Lower leg skin (tissue), 4 donors: ENCODE measurements at places on chromosomes 12 and 14. TPM values are rescaled to one million over a fixed set of nuclear protein-coding genes. Genes with fewer than 3 reads are reported as not detected.

Gene BDKRB2
- 8.4 TPM for total RNA-seq

Gene C1QL4
- total RNA-seq, result 2.5 TPM

- DNase-seq, result no peak
Observed at GRCh38 chr14:45972416-45972815, 679.2 kb downstream of the RPL10L start.

DNA sequence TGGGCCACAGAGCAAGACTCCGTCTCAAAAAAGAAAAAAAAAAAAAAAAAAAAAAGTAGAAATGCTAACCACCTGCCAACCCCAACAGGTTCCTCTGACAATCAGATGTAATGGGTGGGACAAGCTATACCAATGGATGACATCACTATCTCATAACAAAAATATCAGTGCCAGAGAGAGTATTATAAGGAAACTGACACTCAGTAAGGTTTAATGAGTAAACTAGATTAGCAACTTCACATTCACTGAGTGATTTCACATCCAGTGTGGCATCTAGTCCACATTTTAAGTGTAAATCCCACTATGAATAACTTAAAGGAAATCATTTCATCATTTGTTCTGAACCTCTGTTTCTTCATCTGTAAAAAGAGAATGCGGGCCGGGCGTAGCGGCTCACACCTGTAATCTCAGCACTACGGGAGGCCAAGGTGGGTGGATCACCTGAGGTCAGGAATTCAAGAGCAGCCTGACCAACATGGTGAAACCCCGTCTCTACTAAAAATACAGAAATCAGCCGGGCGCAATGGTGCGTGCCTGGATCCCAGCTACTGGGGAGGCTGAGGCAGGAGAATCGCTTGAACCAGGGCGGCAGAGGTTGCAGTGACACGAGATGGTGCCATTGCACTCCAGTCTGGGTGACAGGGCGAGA, 1.8 kb downstream of the SART3 start:
- no peak for DNase-seq

DNA sequence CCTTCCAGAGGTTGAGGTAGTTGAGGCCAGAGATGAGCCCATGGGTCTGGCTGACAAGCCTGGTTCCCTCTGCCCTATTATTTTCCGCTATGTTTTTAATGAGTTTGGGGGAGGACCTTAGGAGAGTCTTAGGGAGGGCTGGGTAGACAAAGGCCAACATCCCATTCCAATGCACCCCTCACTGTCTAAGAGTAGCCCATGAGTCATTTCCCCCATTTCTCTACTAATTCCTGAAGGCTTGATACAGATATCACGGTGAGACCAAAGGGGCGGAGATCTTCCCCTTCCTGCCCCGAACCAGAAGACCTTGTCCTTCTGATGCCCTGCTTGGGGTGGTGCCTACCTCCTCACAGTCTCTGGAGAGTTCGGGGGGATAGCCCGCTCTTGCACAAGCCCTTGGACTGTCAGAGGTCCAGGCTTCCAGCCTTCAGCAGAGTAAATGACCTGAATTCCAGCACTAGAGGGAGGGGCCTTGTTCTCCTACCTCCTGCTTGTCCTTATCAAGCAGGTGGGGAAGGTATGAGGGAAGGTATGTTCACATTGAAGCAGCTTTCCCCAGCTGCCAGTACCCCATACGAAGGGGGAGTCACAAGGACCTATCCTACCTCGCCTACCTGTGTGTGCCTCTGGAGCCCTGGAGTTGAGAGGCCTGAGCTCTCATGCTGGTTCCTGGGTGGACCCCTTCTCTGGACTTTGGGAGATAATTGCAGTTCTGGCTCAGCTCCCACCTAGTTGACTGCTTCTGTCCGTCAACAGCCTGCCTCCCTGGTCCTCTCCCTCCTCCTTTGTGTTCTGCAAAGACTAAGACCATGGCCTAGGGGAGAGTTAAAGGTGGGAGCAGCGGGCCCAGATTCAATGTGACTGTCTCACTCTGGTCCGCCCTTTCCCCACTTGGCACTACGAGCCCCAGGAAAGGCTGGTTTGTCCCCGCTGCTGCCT, 3.7 kb downstream of the PSMB11 start:
- DNase-seq, result no peak

Gene NRXN3
- 1.7 TPM for total RNA-seq

Gene SYNDIG1L
- 0.13 TPM for total RNA-seq

- DNase-seq, result no peak
Observed at GRCh38 chr12:65840793-65841670, 16.7 kb downstream of the HMGA2 start.

- DNase-seq, result no peak
Observed at GRCh38 chr12:139585-139984, 73.0 kb downstream of the IQSEC3 start.

Gene OR6C70
- total RNA-seq, result not detected

Gene ART4
- total RNA-seq, result 0.42 TPM

Gene HNF1A
- 0.23 TPM for total RNA-seq

Gene HCAR3
- 3.5 TPM for total RNA-seq

Gene PSMD9
- total RNA-seq, result 67.9 TPM

DNA sequence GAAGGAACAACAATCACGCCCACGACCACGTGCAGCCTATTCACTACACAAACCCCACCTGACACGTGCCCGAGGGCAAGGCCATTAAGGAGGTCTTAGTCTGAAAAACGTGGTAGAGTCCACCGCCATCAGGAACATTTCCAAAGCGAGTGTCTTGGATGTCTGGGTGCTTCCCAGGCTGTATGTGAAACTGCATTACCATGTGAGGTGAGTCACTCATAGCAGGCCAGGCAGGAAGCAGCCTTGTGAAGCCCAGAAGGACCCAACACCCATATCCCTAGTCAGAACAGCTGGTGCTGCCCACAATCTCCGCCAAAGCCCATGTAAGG, 3.3 kb upstream of the KRT79 start:
- DNase-seq, result no peak

GRCh38 chr12:120711411-120711810, 1.2 kb downstream of the UNC119B start:
- DNase-seq, result no peak

DNA sequence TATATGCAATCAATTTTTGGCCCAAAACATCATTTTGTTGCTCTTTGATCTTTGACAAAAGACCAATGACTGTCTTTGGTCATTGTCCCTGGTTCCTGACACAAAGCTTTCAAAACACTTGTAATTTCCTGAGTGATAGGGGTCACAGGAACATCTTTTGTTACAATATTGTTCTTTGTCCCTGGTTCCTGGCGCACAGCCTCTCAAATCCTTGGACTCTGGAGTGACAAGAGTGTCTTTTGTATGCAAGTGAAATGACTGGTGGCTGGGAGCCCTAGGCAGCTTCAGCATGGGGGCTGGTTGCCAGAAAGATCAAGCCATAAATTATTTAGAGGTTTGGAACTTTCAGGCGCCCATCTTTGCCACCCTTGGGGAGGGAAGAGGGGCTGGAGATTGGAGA, 53.9 kb downstream of the DNAH10 start:
- no peak for DNase-seq

- DNase-seq, result no peak
Observed at GRCh38 chr12:100799770-100800169, 5.2 kb downstream of the ANO4 start.

DNA sequence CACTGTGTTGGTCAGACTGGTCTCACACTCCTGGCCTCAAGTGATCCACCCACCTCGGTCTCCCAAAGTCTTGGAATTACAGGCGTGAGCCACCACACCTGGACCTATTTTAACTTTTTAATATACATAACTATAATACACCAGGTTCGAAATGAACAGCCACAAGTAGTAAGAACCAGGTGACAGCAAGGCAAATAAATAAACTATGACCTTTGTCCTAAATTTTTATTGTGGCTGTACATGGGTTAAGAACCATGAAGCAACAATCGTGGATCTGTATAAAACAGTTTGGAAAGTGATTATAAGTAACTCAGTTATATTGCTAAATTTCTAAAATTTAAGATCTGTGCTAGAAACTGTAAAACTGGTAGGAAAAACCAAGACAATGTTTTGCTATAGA, 41.5 kb downstream of the GXYLT1 start:
- DNase-seq, result no peak

Gene ZDHHC22
- total RNA-seq, result not detected

DNA sequence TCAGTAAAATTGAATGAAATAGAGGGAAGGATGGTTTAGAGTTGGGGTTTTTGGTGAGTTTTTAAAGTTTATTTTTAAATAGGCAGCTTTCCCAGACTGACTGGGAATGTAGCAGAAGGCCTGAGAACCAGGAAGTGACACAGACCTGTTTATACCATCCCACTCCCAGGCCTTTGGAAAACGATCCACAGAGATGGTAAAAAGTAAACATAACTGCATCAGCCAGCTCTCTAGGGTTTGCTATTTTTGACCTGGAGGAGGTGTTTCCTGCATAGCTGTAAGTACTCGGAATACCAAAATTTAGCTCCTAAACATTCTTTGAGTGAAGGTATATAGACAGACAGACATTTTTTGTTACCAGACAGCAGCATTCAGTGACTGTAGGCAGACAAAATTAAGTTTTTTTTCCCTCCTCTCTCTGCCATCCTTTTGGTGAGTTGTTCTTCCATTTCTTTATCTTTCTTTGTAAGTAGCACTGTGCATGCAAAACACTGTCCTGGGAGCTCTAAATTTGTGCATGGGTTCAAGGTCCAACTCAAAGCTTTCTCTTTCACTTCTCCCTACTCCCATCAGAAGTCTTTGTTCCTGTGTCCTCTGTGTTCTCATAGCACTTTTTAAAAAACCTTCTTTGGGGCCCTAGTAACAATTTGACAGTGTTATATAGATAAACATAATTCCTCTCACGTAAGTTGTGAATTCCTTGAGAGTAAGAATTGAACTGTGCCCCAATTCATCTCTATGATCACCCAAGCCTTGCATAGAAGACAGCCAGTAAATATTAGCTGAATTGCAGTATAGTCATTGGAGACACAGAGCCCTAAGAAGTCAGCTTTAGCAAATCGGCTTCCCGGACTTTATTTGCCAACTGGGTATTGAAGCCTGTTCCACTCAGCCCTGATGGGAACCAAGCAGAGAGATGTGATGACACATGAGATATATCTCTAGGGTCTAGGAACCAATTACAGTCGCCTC, 37.4 kb downstream of the SUSD6 start:
- DNase-seq, result no peak

GRCh38 chr14:78950649-78951048, 780.5 kb downstream of the NRXN3 start:
- no peak for DNase-seq

DNA sequence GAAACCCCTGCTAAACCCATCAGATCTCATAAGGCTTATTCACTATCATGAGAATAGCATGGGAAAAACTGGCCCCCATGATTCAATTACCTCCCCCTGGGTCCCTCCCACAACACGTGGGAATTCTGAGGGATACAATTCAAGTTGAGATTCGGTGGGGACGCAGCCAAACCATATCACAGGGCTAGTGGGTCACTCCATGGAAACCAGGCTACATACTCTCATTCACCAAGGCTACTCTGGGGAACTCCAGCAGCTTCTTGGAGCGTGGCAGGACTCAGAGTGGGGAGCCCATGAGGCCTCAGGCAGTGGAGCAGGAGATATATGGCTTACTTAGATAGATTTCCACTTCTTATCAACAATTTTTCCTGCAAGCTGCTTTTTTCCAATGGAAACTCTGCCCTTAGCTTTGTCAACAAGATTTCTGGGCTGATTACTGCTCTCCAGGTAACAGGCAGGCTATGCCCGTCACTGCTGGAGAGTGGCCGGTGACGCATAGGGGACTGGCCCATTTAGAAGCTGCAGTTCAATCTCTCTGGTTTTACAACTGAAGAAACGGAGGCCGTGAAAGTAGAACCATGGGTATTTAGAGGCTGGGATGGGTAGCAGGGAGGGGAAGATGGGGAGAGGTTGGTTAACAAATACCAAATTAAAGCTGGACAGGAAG, 16.5 kb downstream of the VDR start:
- no peak for DNase-seq

Gene KCNA5
- total RNA-seq, result 0.34 TPM

Gene KRT78
- 172 TPM for total RNA-seq

GRCh38 chr14:100149851-100150611, 9.4 kb downstream of the DEGS2 start:
- DNase-seq, result no peak

Gene SERPINA10
- total RNA-seq, result not detected

DNA sequence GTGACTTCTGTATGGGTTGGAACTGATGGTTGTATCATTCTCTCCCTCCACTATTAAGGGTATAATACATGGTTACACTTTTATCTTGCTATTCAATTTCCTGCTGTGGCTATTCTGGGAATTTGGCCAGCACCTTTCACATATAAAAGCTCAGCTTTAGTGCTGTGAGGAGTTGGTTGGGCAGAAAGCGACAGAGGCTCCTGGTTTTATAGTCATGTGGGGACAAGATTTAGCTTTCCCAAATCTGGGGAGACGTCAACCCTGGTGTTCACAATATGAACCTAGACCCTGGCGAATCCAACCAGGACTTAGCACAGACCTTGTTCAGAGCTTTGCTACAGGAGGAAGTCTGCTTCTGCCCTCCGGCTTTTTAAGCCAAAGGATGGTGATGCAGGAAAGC, 36.5 kb downstream of the FOS start:
- no peak for DNase-seq

Gene SLC17A8
- total RNA-seq, result not detected

Gene PLCZ1
- total RNA-seq, result not detected

- no peak for DNase-seq
Observed at GRCh38 chr12:126087692-126088091, 1022.5 kb downstream of the AACS start.

DNA sequence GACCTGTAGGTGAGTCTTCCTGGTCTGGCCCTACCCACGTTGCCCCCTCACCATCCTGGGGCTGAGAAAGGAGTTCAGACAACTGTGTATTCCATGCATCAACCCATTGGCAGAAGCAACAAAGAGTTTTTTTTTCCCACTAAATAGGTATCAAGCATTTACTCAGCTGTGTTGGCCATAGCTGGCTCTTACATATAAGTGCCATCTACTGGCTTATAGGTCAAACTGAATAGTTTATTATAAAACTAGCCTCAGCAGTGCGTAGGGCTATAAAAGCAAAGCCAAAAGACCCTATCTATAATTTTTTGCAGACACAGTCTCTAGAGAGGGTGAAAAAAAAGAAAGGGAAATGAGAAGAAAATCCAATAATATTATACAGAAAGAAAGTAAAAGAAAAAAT, 765.2 kb upstream of the MGAT4C start:
- no peak for DNase-seq

- no peak for DNase-seq
Observed at GRCh38 chr12:70559390-70559789, 77.8 kb downstream of the PTPRB start.
